ENCODE measurements at places on chromosomes 5 and 9.

DNA sequence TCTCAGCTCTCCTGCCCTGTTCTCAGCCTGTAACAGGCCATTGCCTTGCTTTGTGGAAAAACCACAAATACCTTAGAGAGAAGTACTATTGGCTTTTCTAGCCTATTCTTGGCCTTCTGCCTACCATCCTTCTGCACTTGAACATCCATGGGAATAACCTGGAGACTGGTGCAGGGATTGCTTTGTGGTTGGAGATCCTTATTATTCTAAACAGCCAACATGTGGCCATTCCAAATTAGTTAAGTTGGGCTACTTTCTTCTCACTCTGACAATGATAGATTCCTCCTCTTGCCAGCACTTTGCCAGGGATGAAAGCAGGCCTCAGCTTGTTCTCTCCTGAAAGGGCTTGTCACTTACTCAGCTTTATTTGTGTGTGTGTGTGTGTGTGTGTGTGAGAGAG, 240.4 kb downstream of the GLIS3 start:
- no peak for DNase-seq

GRCh38 chr9:92438900-92439526, 14.7 kb upstream of the OMD start:
- no peak for DNase-seq

GRCh38 chr5:160970605-160971191, 118.7 kb upstream of the ATP10B start:
- DNase-seq = no peak

DNA sequence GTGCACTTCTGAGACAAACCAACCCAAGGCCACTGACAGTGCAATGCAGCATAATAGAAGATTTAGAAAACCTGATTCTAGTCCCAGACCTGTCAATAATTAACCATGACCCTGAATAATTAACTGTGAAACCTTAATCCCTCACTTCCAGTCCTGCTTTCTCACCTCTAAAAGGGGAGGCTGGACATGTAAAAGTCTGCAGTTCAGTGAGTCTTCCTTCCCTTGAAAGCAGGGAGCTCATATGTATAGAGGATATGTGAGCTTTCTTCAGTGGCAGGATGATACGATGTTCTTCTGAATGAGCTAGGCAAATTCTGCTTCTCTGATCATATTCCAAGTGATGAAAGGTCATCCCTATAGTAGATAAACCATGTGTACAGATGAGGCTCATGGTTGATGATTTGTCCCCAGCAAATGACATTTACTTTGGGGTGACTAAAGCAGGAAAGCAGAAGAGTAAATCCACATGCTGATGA, 2.9 kb downstream of the KCNV2 start:
- DNase-seq = no peak

DNA sequence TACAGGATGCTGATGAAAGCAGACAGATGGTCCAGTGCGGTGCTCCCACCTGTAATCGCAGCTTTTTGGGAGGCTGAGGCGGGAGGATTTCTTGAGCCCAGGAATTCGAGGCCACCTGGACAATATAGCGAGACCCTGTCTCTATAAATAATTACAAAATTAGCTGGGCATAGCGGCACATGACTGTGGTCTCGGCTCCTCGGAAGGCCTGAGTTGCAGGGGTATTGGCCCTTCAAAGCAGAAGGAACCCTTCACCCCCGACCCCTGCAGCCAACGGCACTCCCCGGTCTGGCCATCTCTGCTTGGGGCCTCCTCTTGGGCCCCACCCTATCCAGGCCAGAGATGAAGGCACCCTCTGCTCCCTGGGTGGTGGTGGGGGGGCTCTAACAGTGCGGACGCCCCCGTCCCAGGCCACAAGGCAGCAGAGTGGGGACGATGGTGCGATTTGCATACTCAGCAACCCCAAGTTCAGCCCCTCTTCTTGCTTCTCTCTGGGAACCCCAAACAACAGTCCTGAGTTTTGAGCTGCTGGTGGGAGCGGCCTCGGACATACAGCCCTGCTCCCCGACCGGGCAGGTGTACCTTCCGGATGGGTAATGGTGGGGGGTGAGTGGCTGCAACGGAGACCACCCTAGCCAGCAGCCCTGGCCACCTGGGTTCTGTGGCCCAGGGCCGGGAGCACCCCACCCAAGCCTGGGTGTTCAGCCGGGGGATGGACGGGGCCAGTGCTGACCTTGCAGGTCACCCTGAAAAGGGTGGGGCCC, 50.7 kb downstream of the NACC2 start:
- DNase-seq = no peak

DNA sequence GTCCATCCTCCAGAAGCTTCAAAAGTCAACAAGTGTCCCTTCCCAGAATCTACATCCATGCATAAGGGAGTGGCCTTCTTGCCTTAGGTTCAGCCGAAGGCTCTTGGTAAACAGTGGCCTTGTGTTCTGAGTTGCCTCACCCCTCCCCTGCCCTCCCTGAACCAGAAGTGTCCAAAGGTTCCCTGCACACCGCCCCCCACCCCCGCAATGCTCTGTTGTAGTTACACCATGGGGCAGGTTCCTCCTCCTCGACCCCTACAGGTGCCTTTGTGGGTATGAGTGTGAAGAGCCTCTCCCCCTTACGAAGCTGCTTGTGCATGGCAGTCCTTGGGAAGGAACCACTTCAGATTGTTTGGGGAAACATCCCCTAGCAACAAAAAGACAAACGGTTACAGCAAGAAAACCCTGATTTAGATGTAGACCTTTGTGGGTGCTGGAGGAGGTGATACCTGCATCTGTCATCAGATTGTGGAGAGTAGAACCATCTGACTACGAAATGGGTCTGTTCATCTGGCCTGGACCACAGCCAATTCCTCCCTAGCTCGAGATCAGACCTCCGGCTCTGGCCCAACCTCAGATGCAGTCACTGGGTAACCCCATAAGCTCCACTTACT, 7.1 kb downstream of the SPACA9 start:
- no peak for DNase-seq

DNA sequence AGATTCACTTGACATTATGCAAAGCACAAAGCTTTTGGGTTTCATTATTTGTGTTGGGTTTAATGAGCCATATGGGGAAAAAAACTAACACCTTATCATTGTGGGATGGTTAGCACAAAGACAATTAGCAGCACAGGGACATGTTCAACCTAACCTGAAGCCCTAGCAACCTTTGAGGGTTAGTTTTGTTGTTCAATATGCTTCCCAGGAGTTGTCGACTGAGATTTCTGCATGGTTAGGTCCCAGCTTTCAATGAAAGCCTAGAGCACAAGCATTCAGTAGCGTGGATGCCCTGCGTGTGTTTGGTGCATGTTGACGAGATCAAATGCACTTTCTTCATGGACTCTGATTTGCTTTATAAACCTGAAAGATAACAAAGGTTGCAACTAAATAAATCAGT, 565.2 kb upstream of the TLE4 start:
- no peak for DNase-seq

GRCh38 chr5:56807679-56808078, 7.7 kb upstream of the MAP3K1 start:
- DNase-seq = no peak

GRCh38 chr5:10409504-10409903, 32.2 kb upstream of the ROPN1L start:
- DNase-seq = no peak

- no peak for DNase-seq
Observed at GRCh38 chr5:178136990-178137389, 6.2 kb downstream of the RMND5B start.

GRCh38 chr9:21852754-21853153, 50.3 kb downstream of the MTAP start:
- no peak for DNase-seq

GRCh38 chr9:76886318-76886717, 19.6 kb downstream of the PRUNE2 start:
- DNase-seq = no peak

DNA sequence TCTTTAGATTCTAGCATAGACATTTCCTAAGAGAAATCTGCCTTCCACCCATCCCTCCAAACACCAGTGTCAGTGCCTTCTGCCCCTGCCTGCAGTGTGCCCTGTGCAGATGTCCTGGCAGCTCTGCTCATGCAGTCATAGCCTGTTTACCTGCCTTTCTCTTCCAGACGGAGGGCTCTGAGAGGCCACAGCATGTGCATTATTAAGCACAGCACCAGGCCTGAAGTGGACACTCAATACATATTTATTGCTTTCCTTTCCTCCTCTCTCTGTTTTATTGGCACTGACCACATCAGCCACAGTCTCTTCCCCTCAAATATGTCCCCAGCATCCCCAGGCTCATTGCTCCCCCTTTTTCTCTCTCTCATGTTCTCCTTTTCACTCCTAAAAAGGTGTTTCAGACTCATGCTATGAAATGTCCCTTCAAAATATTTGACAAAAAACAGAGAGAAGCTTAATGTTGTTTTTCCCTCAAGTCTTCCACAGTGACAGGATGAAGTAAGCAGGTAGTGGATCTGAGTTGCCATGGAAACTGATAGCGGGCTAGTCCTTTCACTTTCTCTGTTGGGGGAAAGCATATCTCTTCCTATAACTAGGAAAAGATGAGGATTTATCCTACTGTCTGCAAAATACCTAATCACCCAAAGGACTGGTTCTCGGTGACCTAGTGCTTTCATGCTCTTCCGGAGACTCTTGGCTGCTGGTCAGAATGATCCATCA, 100.9 kb downstream of the ATP10B start:
- no peak for DNase-seq

GRCh38 chr9:132156262-132156661, 5.6 kb upstream of the NTNG2 start:
- DNase-seq = no peak

GRCh38 chr9:121557581-121558447, 58.2 kb upstream of the GGTA1 start:
- no peak for DNase-seq

- DNase-seq = no peak
Observed at GRCh38 chr5:126998201-126998631, 32.1 kb downstream of the MARCHF3 start.

- no peak for DNase-seq
Observed at GRCh38 chr5:112070022-112070421, 313.0 kb upstream of the NREP start.

- no peak for DNase-seq
Observed at GRCh38 chr5:103743421-103743820, 180.8 kb upstream of the NUDT12 start.

DNA sequence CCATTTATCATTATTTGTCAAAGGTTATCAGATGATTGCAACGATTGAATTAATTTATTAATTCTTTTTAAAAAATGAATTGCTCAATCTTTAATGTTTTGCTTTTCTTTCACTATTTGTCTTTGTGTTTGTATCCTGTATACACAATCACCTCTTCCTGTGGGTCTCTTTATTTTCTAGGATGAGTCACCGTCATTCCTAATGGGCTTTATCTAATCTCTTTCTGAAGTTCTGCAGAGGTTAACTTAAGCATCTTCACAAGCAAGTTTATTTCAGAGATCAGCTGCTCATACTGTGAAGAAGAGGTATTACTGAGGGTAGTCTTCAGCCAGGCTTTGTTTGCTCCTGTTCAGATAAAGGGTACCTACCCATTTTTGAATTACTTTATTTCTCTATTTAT, 323.9 kb downstream of the NNT start:
- no peak for DNase-seq

- no peak for DNase-seq
Observed at GRCh38 chr9:126761274-126761673, 43.6 kb upstream of the ZBTB43 start.

DNA sequence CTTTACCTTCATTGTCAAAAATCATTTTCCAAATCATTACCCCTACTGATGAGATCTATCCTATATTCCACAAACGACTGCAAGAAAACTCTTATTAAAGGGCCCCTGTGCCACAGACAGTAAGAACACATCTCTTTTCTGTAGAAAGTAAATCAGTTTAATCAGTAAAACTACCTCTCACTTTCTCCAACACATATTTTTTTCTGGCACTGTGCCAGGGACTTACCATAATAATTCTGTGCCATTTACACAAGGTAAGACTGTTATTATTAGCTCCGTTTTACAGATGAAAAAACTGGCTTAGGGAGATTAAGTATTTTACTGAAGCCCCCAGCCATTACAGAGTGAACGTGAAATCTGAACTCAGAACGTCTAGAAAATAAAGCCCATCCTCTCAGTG, 587.0 kb upstream of the COX7C start:
- no peak for DNase-seq

DNA sequence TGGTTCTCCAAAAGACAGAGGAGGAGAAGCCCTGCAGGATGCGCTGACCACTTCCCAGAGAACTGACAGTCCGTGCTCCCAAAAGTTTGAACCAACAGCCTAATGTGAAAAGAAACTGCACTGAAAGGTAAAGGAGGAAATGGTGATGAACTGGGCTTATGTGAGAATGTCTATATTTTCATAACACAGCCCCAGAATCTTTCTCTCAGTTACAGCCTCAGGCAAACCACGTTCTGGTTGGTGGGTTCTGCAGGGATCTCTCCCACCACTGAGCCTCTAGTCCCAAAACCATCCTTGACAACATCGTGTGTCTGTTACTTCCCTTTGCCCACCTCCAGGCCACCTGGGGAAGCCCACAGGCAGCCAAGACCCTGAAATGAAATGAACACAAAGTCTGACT, 23.9 kb downstream of the SPARC start:
- no peak for DNase-seq

DNA sequence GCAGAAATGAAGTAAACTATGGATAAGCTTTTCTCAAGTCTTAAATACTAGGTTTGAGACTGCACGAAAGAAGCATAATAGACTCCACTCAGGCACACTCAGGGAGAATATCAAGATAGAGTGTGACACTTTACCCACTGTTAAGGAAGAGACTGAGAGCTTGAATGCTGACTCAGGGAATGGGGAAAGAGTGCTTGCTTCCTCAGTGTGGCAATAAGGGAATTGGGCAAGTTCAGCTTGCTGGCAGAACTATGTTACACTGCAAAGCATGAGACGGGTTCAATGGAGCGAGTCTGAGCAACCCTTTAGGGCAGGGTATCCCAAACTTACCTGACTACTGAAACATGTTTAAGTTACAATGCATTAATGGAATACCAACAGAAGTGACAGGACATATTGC, 237.7 kb upstream of the MEF2C start:
- DNase-seq = no peak

GRCh38 chr5:127746756-127747155, 43.6 kb downstream of the CCDC192 start:
- no peak for DNase-seq

DNA sequence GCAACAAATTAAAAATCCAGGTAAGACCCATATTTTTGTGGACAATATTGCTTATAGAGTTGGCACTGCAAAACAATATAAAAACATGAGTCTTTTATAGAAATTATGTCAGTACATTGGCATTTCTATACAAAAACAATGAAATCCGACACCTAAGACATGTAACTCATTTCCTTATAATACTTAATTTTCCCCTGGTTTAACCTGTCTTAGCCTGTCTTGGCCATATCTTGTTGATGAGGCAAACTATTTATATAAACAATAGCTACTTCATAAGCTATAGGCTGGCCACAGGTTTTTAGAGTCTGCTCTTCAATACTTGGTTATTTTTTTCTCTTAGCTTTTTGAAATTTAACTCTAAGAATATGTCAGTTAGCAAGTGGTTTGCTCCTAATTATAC, 44.7 kb upstream of the IZUMO3 start:
- no peak for DNase-seq

Data from activated T-cell treated with anti-CD3 and anti-CD28 coated beads, Interleukin-2, amount 50 U/mL, for 72 hours (primary cell).